SK-N-SH (cell line): ENCODE measurements at places on chromosomes 5 and 9. TPM values are rescaled to one million over a fixed set of nuclear protein-coding genes. Genes with fewer than 3 reads are reported as not detected.

The HBEGF gene
- polyA plus RNA-seq = 56.2 and 59.8 TPM in 2 replicates

- H3K36me3 ChIP-seq = no peaks in the 10 kb centered on the region
- H3K27me3 ChIP-seq = no peaks in the 10 kb centered on the region
- no peak overlapping the region for H3K4me3 ChIP-seq
Observed at GRCh38 chr9:71270554-71270953, 149.1 kb upstream of the TRPM3 start.

The SH3TC2 gene
- 1.1 and 1.7 TPM in 2 replicates for polyA plus RNA-seq

- no peaks in the 10 kb centered on the region for H3K36me3 ChIP-seq
- H3K4me3 ChIP-seq = no peak overlapping the region
- no peak overlapping the region for H3K27ac ChIP-seq
- H3K27me3 ChIP-seq = no peaks in the 10 kb centered on the region
- H3K4me1 ChIP-seq = no peaks in the 10 kb centered on the region
Observed at GRCh38 chr5:155699385-155699784, 627.6 kb upstream of the SGCD start.
